ENCODE measurements at places on chromosomes 7 and 10. TPM values are rescaled to one million over a fixed set of nuclear protein-coding genes. Genes with fewer than 3 reads are reported as not detected.

Gene AKR1D1
- total RNA-seq = not detected

Gene GRM3
- not detected for total RNA-seq

Gene PILRA
- 0.20 TPM for total RNA-seq

Gene WDFY4
- 0.87 TPM for total RNA-seq

Gene PGAM2
- total RNA-seq = under 0.01 TPM

Gene CRPPA
- total RNA-seq = 1.3 TPM

GRCh38 chr10:13450069-13450468 is 78.7 kb downstream of the BEND7 start:
- DNase-seq = peak; percentile 39

DNA sequence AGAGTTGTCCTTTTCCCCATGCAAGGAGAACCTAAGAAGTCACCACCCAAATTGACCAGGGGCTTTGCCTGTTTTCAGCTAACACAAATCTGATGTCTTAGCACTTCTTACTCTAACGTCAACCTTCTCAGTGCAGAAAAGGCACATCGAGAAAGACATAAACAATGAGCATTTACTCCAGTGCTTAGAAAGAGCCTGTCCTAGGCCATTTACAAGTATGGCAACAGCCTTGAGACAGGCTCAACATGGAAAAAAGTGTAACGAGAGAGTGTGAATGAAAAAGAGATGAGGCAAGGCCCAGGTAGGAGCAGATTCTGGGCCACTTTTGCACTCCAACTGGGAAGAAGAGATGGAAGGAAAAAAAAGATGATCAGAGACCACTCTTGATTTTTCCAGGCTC is 54.4 kb downstream of the CPED1 start:
- DNase-seq = no peak

DNA sequence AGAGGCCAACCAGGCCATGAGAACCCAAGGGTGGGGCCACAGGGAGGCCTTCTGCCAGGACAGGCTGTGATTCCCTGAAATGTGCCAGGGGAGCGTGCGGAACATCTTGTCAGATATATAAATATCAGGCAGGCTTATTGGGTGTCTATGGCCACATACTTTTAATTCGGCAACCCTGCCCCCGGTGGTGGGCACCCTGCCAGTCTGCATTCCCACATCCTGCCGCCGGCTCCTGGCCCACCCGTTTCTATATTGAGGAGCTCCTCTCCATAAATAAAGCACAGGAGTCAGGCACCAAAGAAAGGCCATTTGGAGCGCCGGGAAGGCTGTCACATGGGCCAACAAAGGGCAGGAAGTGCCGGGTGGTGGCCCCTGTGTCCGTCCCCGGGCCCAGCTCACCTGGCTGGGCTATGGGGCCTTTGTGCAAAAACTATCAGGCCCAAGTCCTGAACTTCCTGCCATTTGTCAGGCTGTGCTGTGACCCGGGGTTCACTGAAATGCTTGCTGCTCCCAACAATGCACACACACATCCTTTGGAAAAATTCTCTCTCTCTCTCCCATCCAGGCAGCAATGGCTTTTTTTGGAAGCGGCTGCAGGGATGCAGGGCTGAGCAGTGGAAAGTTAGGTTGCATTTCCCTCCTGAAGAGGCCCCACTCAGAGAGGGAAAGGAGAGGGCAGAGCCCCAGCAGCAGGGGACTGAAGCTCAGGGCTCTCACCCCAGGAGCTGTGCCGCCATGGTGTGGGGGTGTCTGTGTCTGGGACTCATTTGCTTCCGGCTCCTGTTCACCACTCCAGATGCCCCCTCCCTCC is 25.0 kb upstream of the PODXL start:
- peak; percentile 99 for DNase-seq

DNA sequence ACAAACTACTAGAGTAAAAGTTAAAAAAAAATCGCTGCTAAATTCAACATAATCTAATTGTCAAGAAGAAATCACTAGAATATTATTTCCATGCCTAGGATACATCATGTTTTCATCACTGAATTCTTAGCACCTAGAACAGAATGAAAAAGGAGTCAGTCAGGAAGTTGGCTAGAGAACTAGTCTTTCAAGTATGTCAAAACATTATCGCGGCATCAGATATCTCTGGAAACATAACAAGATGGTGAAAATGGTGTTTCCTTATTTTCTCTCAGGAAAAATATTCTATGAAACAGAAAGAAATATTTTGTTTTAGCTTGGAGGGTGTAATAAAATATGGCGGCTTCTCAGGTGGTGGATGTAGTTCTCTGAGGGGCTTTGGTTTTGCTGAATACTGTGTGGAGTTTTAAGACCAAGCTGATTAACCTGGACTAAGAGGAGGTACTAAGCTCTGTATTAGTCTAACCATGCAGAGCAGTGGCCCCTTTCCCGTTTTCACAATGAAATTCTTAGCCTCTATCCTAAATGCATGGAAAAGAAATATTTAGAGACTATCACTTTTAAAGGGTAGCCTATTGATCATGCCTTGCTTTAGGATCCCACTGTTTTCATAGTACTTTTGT is 205.6 kb downstream of the MDFIC start:
- DNase-seq = no peak

DNA sequence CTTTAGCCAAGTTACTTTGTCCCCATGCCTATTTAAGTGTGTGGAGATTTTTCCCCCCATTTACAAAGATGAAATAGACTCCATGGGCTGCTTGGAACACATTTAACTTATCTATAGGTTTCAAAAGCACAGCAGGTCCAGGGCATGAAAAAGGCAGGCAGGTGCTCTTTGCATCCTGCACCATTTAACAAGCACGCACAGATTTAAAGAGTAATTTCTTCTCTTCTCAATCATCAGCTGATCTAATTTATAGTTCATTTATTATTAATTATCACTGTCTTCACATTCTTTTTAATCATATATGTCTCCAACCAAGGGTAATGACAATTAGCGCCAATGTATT is 156.8 kb downstream of the CACNA2D1 start:
- no peak for DNase-seq

DNA sequence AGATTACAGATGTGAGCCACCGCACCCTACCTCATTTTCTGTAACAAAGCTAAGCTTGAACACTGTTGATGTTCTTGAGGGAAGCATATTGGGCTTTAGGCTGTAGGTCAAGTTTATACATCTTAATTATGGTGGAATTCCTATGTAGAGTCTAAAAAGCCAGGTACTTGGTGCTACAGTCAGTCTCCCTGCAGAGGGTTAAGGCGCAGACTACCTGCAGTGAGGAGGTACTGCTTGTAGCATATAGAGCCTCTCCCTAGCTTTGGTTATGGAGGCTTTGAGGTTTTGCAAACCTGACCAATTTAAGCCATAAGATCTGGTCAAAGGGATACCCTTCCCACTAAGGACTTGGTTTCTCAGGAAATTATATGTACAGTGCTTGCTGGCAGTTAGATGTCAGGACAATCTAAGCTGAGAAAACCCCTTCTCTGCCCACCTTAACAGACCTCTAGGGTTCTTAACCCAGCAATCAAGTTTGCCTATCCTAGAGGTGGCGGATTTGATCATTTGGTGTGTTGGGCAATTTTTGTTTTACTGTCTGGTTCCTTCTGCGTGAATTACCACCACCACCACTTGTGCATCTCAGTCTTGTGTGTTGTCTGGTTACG is 6.0 kb downstream of the PPIA start:
- no peak for DNase-seq

GRCh38 chr10:75611172-75611992 is 180.0 kb downstream of the LRMDA start:
- DNase-seq = no peak

DNA sequence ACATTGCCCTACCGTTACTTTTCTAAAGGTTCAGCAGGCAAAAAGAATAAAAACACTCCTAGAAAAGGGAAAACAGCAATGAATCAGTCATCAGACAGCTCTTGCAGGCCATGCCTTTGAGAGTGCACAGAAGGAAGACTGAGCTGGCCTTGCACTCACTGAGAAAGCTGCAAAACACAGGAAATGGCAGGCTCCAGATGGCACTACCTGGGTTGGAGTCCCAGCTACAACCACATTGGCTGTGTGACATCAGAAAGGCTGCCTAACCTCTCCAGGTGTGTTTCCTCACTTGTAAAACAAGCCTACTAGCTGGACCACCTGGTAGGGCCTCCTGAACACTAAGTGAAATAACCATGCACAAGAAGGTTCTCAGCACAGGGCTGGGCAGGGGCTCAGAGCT is 113.7 kb downstream of the SFMBT2 start:
- no peak for DNase-seq

DNA sequence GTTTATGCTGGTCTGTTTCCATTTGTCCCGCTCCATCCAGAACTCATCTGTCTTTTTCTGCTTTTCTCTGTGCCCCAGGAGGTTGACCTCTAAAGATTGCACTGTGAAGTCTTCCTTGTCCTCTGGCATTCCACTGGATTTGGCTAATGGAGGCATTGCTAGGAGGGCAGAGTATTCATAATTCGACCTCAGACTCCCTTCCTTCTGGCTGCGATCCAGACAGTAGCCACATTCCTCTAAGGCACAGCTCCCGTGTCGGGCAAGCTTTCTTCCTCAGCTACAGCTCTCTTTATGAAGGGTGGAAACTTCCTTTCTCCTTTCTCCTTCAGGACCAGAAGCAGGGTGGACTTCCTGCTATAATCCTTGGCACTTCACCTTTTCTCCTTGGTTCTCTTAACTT is 175.9 kb downstream of the BAMBI start:
- no peak for DNase-seq

DNA sequence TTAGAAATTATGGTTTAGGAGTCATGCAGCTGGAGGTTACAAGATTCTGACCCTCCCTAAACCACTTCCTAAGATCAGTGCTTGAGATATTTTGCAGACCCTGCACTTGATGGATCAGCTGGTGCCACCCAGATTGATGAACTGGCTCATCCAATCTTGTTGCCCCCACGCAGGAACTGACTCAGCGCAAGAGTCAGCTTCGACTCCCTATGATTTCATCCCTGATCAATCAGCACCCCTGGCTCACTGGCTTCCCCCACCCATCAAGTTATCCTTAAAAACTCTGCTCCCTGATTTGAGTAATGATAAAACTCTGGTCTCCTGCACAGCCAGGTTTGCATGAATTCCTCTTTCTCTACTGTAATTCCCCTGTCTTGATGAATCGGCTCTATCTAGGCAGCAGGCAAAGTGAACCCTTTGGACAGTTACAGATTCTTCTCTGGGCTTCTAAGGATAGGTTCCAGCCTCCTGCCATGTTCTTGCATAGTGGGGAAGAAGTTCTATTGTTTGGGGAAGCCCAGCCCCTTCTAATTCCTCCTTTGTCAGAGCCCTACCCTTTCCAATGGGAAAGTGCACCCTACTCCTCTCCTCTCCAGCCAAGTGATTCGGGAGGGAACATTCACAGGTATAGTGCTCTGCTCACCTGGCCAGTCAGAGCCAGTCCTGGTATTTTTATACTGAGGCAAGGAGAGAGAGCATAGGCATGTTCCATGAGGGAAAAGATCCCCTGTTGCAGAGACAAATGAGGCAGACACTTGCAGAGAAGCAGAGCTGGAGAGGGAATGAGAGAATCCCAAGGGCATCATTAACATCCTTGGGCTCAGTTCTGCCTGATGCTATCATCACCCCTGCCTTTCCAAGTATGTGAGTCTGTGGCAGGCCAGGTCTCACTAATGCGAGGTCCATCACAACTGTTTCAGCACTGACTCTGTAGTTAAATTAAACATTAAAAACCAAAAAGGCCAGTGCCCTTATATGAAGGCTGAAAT is 224.4 kb upstream of the GALNT17 start:
- DNase-seq = no peak

DNA sequence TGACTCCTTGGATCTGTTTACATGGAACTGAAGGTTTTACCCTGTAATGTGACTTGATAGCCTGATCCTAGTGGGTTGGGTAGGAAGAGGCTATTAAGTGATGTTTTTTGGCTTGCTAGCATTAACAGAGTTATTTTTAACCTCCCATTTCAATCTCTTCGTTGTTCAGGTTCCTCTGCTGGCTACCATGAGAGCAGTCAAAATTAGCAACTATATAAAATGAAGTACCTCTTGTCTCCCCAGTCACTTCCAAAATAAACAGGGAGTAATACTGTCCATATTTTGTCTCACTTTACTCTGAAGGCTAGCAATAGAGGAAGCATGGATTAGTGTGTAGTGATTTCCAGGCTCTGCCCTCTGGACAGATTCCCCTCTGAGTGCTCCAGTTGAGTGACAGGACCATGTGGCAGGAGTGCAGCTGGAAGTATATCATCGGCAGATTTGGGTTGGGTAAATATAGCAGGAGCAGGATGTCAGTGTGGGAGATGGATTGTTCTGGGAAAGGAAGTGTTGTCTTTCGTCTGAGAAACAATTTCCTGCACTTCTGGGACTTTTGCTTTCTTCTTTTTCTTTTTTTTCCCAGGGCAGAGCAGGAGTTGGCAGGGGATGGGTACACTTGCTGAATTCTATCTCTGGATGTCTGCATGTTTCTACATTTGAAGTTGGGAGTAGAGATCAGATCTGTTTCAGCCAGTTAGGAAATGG is 35.2 kb downstream of the GBF1 start:
- DNase-seq = peak; percentile 86

GRCh38 chr7:44962483-44963251 is 16.1 kb downstream of the MYO1G start:
- DNase-seq = peak; percentile 48

DNA sequence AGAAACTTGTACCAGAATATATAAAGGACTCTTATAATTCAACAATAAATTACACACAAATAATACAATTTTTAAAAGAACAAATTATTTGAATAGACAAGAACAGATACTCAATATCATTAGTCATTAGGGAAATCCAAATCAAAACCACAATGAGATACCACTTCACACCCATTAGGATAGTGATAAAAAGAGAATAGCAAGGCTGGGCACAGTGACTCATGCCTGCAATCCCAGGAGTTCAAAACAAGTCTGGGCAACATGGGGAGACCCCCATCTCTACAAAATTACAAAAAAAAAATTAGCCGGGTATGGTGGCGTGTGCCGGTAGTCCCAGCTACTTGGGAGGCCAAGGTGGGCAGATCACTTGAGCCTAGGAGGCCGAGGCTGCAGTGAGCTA is 52.2 kb upstream of the KCNIP2 start:
- DNase-seq = no peak

DNA sequence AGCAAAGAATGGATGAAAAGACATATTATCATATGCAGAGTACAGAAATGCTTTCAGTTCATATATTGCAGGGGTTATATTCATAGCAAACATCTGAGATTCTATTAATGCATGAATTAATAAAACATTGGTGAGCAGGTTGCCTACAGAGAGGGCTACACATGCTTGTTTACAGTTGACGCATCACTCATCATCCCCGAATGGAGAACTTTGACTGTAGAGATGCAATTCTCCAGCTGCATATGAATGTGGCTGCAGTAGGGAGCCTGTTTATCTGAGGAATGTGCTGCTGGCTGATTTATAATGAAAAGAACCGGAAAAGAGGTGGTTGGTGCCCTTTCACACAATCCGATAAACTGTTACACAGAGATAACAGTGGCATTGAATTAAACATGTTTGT is 116.5 kb downstream of the GRM3 start:
- DNase-seq = peak; percentile 47
